Posterior cingulate gyrus (tissue), 11 donors: ENCODE measurements at places on chromosomes 5 and 9.
A peak's percentile ranks its signal among the peaks of the same experiment; 100 is the strongest.

GRCh38 chr9:11199335-11199734 lies 586.5 kb upstream of the PTPRD start:
- DNase-seq: no peak

DNA sequence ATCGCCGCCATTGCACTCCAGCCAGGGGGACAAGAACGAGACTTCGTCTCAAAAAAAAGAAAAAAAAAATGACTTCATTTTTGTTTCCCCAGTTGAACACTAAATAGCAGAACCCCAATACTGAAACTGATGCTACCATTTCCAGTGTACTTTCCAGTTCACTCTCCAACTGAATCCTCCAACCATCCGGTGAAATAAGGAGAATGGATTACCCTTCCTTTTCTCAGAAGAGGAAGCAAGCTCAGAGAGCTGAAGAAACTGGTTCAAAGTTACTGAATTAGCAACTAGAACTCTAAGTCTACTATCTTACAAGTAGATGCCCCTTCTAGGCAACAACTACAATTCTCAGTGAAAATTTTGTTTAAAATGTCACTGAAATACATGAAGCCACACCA lies 3.9 kb downstream of the FAM13B start:
- no peak for DNase-seq

DNA sequence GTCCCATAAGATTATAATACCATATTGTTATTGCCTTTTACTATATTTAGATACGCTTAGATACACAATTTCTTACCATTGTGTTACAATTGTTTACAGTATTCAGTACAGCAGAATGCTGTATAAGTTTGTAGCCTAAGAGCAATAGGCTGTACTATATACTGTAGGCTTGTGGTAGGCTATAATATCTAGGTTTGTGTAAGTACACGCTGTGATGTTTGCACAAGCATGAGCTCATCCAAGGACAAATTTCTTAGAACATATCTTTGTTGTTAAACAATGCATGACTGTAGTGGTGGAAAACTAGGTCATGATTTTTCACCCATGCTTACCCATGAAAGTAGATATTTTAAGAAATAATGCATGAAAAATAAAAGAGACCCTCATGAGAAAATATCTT lies 509.4 kb upstream of the CDH18 start:
- DNase-seq: no peak

GRCh38 chr5:88925692-88926490 lies 42.9 kb upstream of the MEF2C start:
- no peak for DNase-seq

- DNase-seq: no peak
Measured at GRCh38 chr5:125683669-125684068, 739.5 kb upstream of the GRAMD2B start.

- no peak for DNase-seq
Measured at GRCh38 chr5:143374496-143375217, 28.8 kb downstream of the NR3C1 start.

DNA sequence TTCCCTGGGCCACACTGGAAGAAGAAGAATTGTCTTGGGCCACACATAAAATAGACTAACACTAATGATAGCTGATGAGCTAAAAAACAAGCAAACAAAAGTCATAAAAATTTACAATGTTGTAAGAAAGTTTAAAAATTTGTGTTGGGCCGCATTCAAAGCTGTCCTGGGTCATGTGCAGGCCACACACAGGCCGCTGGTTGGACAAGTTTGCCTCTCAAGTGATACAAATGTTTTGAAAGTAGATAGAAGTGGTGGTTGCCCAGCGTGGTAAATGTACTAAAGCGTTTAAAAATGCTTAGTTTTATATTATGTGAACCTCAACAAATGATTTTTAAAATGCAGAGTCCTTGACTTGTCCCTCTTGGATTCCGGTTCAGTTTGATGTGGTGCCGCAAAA lies 94.9 kb upstream of the TBCA start:
- no peak for DNase-seq

- DNase-seq: no peak
Measured at GRCh38 chr5:32753765-32754164, 42.6 kb downstream of the NPR3 start.

- DNase-seq: peak; percentile 42
Measured at GRCh38 chr5:172437445-172438318, 16.6 kb downstream of the SH3PXD2B start.

DNA sequence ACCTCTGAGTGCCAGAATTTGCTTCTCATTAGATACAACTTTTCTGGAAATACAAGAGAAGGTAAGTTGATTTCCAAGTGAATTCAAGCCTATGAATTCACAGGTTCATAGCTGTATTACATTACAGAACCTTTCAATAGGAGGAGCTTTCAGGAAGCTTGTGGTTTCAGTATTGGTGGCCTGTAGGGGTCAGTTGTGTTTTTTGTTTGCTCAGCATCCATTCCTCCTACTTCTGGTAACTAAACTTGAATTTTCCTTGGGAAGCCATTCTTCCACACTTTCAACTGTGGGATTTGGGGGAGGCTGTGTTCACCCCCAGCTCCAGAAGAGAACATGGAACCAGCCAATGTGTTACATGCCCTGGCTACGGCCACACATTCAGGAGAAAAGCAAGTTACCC lies 5.6 kb upstream of the CYSTM1 start:
- no peak for DNase-seq

DNA sequence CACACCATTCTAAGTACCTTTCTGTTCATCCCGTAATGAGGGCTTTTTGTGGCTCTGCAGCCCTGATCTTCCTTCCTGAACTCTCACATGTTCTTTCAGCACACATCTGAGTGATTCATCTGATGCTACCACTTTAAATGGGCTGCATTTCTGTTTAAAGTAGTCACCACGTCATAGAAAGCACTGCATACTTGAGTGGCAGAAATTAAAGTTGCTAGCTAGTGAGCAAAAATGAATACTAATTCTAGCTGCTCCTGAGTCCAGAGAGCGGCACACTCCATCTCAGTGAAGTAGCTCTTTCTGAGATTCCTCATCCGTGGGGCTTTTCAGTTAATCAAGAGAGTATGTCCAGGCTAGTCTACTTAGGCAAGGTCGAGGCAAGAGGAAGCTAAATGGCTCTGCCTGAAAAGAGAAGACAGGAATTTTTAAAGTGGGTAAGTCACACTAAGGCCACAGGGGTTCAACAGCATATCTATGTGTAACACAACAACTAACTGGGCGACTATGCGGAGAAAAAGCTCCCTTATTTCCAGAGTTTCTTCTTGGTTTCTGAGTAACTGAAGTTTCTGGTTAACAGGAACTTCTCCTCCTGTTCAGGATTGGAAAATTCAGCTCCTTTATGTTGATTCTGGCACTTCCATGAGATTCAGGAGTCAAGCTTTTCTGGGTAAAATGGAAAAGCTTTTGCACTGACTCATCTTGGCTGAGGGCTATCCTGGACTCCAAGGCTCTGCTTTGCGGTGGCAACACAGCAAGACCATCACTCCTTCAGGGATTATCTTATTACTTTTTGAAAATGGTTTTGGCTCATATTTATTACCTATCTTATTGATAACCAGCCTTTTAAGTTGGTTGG lies 109.5 kb downstream of the TAF11L14 start:
- DNase-seq: no peak

DNA sequence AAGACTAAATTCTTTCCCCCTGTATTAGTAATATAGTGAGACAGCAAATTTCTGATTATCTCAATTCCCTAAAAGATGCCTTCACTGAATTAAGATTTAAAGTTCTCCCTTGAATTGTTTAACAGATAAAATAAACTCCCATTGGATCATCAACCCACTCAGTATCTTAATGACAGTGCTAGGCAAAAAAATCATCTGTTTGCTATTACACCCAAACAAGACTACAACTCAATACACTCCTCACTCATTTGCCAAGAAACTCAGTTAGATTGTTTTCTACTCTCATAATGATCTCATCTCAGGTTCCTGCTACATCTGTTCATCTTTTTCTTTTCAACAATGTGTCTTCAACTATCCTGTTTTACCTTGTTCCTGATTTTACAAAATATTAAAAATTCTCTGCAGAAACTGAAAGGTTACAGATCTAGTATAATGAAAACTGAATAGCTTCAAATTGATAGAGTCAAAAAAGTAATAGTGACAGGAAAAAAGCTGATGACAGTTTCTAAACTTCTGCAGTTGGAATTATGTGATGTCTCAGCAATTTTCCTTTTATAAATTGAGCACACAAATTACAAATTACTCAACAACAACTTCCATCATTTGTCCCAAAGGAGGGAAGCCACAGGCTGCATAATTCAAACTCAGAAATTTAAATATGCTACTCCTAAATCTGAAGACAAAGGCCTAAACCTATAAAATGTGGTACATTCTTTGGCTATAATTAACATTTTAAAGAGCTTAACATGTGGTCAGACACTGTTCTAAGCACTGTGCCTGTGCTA lies 39.4 kb downstream of the HOMER1 start:
- no peak for DNase-seq

DNA sequence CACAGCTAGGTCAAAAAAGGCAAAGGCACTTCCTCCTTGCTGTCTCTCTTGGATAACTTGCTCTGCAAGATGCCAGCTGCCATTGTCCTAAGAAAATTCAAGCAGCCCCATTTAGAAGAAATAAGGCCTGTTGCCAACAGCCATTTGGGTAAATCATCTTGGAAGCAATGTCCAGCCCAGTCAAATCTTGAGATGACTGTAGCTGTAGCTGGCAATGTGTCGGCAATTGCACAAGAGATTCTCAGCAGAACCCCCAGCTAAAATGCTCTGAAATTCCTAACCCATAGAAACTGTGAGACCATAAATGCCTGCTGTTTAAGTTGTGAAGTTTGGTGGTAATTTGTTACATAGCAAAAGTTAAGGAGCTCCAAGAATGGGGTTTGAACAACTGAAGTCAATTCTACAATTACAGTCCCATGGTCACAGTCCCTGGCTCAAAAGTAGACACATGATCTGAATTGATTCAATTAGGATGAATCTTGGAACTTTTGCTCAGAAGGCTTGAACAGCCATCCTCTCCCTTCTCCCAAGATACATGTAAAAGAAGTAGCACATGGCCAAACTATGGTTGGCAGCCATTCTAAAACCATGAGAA lies 151.1 kb downstream of the MPDZ start:
- DNase-seq: no peak

GRCh38 chr5:124289641-124290311 lies 456.7 kb downstream of the ZNF608 start:
- peak; percentile 35 for DNase-seq

GRCh38 chr5:73119451-73120157 lies 771 bp upstream of the TMEM171 start:
- DNase-seq: no peak

DNA sequence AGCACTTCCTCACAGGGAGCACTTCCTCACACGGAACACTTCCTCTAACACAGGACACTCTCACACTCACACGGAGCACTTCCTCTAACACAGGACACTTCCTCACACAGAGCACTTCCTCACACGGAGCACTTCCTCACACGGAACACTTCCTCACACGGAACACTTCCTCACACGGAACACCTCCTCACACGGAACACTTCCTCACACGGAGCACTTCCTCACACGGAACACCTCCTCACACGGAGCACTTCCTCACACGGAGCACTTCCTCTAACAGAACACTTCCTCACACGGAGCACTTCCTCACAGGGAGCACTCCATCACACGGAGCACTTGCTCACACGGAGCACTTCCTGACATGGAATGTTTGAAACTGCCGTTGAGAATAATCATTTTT lies 13.4 kb downstream of the POMT1 start:
- DNase-seq: no peak

DNA sequence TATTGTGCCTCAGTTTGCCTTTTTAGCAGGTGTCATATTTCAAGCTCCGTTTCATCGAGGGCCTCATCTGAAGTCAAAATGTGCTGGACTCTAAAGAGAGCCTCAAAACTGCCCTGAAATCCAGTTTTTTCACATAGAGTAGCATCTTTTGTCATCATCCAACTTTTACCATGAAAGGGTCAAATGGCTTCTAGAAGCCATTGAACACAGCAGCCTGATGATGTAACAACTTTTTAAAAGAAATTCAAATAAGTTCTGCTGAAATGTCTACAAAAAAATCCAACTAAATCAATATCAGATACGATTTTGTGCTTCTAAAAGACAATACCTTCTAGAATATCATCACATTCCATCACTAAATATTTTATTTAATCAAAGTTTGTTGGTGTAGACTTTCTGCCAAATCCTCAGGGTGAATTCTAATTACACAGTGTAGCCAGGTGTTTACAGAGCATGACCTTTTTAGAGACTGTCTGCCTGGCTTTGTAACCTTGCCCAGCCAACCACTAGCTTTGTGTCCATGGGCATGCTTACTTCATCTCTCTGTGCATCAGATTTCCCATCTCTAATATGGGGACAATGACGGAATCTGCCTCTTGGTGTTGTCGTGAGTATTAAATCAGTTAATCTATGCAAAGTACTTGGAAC lies 505.0 kb downstream of the EBF1 start:
- DNase-seq: no peak

GRCh38 chr9:120710110-120710981 lies 3.9 kb downstream of the MEGF9 start:
- no peak for DNase-seq

DNA sequence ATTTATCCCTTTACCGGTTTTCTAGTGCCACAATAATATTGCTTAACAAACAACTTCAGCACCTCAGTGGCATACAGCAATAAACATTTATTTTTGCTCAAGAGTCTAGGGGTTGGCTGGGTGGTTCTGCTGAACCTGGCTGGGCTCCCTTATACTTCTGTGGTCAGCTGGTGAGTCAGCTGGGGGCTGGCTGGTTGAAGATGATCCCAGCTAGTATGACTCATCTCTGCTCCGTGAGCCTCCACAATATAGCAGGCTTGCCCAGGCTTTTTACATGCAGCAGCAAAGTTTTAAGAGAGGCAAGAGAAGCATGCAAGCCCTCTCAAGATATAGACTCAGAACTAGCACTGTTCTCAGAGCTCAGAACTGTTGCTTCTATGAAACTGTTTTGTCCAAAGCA lies 523.5 kb upstream of the CLINT1 start:
- DNase-seq: peak; percentile 81

DNA sequence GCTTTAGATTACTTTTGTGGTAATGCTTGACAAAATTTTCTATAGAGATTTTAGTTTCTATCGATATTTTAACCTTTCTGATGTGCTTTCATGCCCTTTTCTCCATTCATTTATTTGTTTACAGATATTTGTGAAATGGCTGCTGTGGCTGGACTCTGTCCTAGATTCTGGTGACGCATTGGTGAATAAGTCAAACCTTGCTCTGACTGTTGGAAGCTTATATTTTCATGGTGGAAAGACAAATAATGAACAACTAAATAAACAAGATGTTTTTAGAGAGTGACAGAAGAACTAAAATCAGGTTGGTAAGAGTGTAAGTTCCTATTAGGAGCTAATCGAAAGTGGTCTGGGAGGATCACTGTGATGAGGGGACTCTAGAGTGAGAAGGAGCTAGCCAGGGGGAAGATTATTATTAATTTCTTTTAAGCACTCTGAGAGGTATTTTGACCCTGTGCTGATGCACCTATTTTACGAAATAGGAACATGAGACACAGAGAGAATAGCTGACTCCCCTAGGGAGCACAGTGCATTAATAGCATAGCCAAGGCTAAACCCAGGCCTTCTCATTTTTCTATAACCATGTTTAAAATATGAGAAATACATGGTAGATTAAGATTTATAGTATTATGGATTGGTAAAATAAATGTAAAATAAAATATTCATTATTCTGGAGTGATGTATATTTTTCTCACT lies 411.9 kb upstream of the ARRDC3 start:
- no peak for DNase-seq
